ENCODE measurements at places on chromosomes 6 and 20.

- no peak for DNase-seq
- H3K27me3 ChIP-seq, result peaks cover 16% of the 10 kb centered on the region
- peaks cover 11% of the 10 kb centered on the region for H3K36me3 ChIP-seq
- H3K4me1 ChIP-seq, result peaks cover 11% of the 10 kb centered on the region
- peak overlapping the region; percentile 83 for H3K27ac ChIP-seq
These were observed 783 bp downstream of the LRRC73 start for GRCh38 chr6:43509142-43509983.

- H3K4me1 ChIP-seq, result peaks cover 44% of the 10 kb centered on the region
- H3K27me3 ChIP-seq, result no peaks in the 10 kb centered on the region
- H3K4me3 ChIP-seq, result peak overlapping the region; percentile 98
- H3K27ac ChIP-seq, result peak overlapping the region; percentile 99
- no peak for DNase-seq
These were observed 898 bp downstream of the XRN2 start for GRCh38 chr20:21303872-21304586.

DNA sequence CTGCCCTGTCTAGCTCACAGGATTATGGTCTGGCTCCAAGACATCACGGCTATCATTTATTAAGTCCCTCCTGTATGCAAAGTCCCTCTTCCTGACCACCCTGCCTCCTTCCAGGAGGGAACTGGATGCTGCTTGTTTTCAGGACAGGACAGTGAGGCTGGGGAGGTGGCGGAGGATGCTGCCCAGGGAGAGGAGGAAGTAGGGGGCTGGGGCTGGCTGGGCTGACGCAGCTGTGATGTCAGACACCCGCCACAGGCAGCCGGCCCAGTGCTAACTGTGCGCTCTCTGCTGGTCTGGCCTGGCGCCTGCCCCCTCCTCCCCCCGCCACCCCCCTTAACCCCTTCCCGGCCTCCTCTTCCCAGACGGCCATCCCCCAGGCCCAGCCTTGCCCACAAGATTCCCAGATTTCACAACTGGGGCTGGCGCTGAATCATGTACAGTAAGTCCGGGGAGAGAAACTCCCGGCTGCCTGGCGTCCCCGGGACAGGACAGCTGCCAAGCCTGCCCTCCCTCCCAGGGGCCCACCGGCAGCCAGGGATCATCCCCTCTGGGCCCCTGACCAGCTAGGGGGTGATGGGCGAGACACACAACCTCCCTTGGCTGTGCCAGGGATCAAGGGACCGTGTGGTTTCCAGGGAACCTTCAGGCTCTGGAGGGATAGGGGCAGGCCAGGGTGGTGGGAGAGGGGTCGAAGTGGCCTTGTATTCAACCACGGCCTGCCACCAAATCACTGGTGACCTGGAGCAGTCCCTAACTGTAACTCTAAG is 118.1 kb downstream of the CEBPB start:
- H3K4me3 ChIP-seq, result no peak overlapping the region
- H3K36me3 ChIP-seq, result no peaks in the 10 kb centered on the region
- no peak overlapping the region for H3K27ac ChIP-seq
- no peak for DNase-seq
- peaks cover 4% of the 10 kb centered on the region for H3K27me3 ChIP-seq
- no peaks in the 10 kb centered on the region for H3K4me1 ChIP-seq

GRCh38 chr20:17872959-17873358 is 95.6 kb downstream of the SNX5 start:
- peaks cover 11% of the 10 kb centered on the region for H3K4me1 ChIP-seq
- H3K36me3 ChIP-seq, result no peaks in the 10 kb centered on the region
- H3K4me3 ChIP-seq, result no peak overlapping the region
- H3K27ac ChIP-seq, result no peak overlapping the region

DNA sequence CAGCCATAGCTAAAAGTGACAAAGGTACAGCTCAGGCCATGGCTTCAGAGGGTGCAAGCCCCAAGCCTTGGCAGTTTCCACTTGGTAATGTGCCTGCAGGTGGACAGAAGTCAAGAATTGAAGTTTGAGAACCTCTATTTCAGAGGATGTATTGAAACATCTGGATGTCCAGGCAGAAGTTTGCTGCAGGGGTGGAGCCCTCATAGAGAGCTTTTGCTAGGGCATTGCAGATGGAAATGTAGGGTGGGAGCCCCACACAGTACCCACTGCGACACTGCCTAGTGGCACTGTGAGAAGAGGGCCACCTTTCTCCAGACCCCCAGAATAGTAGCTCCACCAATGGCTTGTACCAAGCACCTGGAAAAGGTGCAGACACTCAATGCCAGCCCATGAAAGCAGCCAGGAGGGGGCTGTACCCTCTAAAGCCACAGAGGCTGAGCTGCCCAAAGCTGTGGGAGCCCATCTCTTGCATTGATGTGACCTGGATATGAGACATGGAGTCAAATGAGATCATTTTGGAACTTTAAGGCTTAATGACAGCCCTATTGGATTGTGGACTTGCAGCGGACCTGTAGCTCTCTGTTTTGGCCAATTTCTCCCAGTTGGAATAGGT is 1299.4 kb upstream of the MAP3K7 start:
- H3K4me1 ChIP-seq, result no peaks in the 10 kb centered on the region
- H3K4me3 ChIP-seq, result no peak overlapping the region
- H3K27ac ChIP-seq, result no peak overlapping the region
- H3K36me3 ChIP-seq, result no peaks in the 10 kb centered on the region
- no peaks in the 10 kb centered on the region for H3K27me3 ChIP-seq

GRCh38 chr6:41346441-41346840 is 11.0 kb downstream of the NCR2 start:
- H3K27me3 ChIP-seq, result peaks cover 7% of the 10 kb centered on the region
- no peak overlapping the region for H3K27ac ChIP-seq
- peaks cover 22% of the 10 kb centered on the region for H3K4me1 ChIP-seq
- no peak overlapping the region for H3K4me3 ChIP-seq
- no peak for DNase-seq

GRCh38 chr20:3105256-3106137 is 21.0 kb upstream of the AVP start:
- peaks cover 21% of the 10 kb centered on the region for H3K4me1 ChIP-seq
- no peak for DNase-seq
- peaks cover 6% of the 10 kb centered on the region for H3K36me3 ChIP-seq
- H3K4me3 ChIP-seq, result no peak overlapping the region
- H3K27ac ChIP-seq, result no peak overlapping the region
- H3K27me3 ChIP-seq, result peaks cover 2% of the 10 kb centered on the region

DNA sequence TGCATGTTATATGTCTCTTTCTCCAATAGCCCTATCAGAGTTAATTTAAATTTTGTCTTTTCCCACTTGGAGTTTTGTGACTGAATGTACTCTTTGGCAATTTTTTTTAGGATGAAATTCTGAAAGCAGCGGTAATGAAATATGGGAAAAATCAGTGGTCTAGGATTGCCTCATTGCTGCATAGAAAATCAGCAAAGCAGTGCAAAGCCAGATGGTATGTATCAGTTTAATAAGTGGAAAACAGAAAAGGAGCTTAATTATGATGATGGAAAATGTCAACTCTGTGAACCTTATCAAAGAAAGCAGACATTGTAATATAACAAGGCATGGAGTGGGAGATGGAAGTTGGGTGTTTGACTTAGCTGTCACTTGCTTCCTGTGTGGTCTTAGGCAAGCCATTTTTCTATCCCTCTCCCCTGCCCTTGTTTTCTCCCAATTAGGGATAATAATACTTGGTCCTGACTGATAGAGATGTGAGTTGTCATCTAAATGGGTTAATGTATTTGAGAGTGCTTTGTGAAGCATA is 2.7 kb downstream of the CDC5L start:
- H3K27me3 ChIP-seq, result peaks cover 3% of the 10 kb centered on the region
- H3K4me1 ChIP-seq, result peaks cover 43% of the 10 kb centered on the region
- no peak overlapping the region for H3K27ac ChIP-seq
- peaks cover 58% of the 10 kb centered on the region for H3K36me3 ChIP-seq
- DNase-seq, result no peak
- no peak overlapping the region for H3K4me3 ChIP-seq

DNA sequence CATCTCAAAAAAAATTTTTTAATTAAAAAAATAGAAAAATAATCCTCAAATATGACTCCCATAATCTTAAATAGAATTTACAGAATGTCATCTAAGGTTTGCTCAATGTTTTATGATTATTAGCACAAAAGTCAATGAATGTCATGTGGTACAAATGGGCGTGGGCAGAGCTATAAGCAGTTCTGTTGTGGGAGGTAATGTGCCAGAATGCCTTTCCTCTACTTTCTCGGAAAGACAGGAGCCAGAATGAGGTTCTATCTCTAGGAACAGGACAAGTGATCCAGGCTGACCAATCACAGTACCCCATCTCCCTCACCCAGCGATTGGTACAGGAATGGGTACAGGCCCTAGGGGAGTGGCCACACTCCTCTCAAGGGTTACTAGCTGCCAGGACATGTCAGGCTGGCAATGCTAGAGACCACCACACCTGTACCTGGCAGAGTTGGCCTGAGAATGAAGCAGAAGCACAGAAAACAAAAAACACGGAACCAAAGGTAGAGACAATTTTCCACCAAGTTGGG is 15.1 kb downstream of the RALGAPA2 start:
- peaks cover 25% of the 10 kb centered on the region for H3K4me1 ChIP-seq
- H3K27me3 ChIP-seq, result no peaks in the 10 kb centered on the region
- DNase-seq, result no peak
- H3K4me3 ChIP-seq, result no peak overlapping the region

GRCh38 chr6:48069280-48069679 is 41.7 kb downstream of the PTCHD4 start:
- no peaks in the 10 kb centered on the region for H3K4me1 ChIP-seq
- H3K27ac ChIP-seq, result no peak overlapping the region
- no peak for DNase-seq
- H3K27me3 ChIP-seq, result peaks cover 30% of the 10 kb centered on the region

DNA sequence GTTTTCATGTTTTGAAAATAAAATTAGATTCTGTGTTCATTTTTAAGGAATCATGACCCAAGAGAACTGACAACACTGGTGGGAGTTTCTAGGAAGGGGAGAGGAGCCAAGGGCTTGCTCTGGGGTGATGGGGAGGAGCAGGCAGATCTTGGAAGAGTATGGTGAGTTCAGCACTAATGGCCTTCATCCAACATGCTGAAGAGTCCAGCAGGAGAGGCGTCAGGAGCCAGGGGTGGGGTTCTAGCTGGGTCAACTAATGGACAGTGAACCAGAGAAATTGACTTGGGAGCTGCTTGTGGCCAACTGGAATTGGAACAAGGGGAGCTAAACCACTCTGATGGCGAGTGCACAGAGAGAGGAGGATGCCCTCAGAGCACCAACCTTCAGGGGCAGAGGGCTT is 107.1 kb downstream of the MRPL14 start:
- peaks cover 7% of the 10 kb centered on the region for H3K27me3 ChIP-seq
- DNase-seq, result no peak
- H3K4me1 ChIP-seq, result peaks cover 2% of the 10 kb centered on the region
- H3K4me3 ChIP-seq, result no peak overlapping the region

DNA sequence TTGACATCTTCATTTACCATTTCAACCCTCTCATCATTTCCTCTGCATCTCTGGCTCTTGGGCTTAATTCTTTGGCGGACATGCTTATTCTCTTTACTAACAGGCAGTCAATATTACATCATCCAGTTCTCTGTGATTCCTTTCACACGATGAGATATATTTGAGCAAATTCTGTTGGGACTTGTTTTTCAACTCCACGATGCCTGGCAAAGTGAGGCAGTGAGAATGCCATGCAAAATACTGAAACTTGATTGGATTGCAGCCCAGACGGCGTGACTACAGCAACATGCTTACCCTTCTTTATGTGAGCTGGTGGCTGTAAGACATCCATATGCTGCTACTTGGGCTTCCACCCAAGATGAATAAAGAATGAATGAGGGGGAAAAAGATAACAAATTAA is 101.7 kb upstream of the SPACA1 start:
- H3K4me1 ChIP-seq, result no peaks in the 10 kb centered on the region
- no peaks in the 10 kb centered on the region for H3K36me3 ChIP-seq
- no peak for DNase-seq
- H3K4me3 ChIP-seq, result no peak overlapping the region
- peaks cover 27% of the 10 kb centered on the region for H3K27me3 ChIP-seq

- peak; percentile 4 for DNase-seq
- no peak overlapping the region for H3K4me3 ChIP-seq
- H3K36me3 ChIP-seq, result no peaks in the 10 kb centered on the region
- no peak overlapping the region for H3K27ac ChIP-seq
- peaks cover 40% of the 10 kb centered on the region for H3K4me1 ChIP-seq
These were observed 30.3 kb upstream of the SHLD1 start for GRCh38 chr20:5719861-5720403.

DNA sequence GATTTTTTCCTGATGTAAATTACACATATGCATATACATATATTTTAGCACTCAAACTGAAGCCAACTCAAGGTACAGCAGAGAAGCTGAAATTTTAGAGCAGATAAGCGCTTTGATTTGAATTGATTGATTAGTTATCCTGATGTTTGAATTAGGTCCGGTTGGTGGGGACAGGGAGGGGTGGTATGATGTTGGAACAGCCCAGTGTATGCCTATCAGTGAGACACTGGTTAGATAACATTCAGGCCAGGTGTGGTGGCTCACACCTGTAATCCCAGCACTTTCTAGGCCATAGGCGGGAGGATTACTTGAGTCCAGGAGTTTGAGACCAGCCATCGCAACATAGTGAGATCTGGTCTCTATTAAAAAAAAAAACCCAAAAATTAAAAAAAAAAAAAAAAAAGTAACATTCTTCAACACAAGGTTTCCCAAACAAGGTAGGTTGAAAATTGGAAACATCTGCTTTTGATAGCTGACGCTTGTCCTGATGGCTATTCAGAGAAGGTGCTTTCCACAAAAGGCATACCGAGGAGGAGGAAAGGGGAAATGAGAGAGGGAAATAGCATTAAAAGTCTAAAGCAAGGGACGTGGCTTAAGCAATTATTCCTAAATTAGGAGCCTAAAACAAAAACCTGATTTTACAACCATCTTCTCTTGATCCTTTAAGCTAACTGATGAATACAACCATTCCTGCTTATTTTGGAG is 288.4 kb upstream of the JARID2 start:
- no peaks in the 10 kb centered on the region for H3K27me3 ChIP-seq
- no peak overlapping the region for H3K27ac ChIP-seq
- peaks cover 7% of the 10 kb centered on the region for H3K36me3 ChIP-seq
- H3K4me3 ChIP-seq, result no peak overlapping the region
- DNase-seq, result no peak
- H3K4me1 ChIP-seq, result peaks cover 4% of the 10 kb centered on the region

DNA sequence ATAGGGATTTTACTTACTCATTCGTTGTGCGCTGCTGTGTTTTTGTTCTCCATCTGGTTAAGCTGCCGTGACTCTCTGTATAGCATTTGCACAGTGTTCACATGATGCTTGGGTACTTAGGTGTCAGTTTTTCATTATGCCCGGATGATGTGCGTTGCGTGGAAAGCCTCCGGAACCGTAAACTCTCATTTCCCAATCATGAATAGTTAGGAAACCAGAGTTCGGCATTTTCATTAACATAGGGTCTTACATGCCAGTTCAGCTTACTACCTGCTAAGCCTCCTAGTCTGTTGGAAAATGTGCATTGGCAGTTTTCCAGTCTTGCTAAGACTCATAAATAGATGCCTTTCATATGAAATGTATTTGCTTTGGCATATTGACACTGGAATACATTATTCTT is 483.4 kb upstream of the FLRT3 start:
- H3K4me3 ChIP-seq, result no peak overlapping the region
- H3K27me3 ChIP-seq, result no peaks in the 10 kb centered on the region
- no peaks in the 10 kb centered on the region for H3K36me3 ChIP-seq
- no peaks in the 10 kb centered on the region for H3K4me1 ChIP-seq
